ENCODE measurements at places on chromosomes 7 and 10. TPM values are rescaled to one million over a fixed set of nuclear protein-coding genes. Genes with fewer than 3 reads are reported as not detected.

DNA sequence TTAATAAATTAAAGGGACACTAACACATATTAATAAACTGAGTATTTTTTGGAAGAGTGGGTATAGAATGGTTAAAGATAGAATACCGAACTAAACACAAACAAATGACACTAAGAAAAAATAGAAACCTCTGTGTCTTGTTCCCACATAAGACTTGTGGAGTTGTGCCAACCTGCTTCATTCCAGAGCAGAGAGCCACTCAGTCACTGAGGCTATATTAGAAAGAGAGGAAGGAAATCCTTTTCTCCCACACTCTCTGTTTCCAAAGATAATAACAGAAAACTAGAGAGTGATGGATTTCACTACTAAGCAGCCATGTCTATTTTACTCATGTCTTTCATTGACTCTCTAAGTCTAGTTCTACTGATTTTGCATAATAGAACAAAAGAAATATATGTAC lies 26.0 kb downstream of the CTNNA3 start:
- no peak overlapping the region for H3K4me3 ChIP-seq
- no peaks in the 10 kb centered on the region for H3K36me3 ChIP-seq
- no peaks in the 10 kb centered on the region for H3K4me1 ChIP-seq
- H3K27ac ChIP-seq = no peak overlapping the region

LIPK gene
- total RNA-seq = not detected

HEPACAM2 gene
- not detected for total RNA-seq

C7orf57 gene
- not detected for total RNA-seq

DNA sequence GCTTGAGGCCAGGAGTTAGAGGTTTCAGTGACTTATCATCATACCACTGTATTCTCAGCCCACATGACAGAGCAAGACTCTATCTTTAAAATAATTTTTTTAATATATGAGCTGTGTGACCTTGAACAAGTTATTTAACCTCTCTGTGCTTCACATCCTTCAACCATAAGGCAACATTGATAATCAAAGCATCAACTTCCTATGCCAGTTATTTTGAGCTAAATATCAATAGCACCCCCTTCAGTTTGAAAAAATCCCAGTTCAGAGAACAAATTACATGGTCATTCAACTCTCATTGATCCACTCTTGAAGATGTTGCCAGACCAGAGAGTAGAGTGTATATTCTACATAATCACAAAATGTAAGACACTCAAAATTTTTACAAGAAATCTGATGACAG lies 53.0 kb downstream of the ASNS start:
- DNase-seq = no peak
- H3K27ac ChIP-seq = no peak overlapping the region
- H3K4me1 ChIP-seq = no peaks in the 10 kb centered on the region
- H3K4me3 ChIP-seq = no peak overlapping the region

GRCh38 chr7:134669845-134670373 lies 23.3 kb downstream of the BPGM start:
- H3K36me3 ChIP-seq = no peaks in the 10 kb centered on the region
- no peaks in the 10 kb centered on the region for H3K27me3 ChIP-seq
- peak; percentile 67 for DNase-seq
- H3K4me1 ChIP-seq = peaks cover 18% of the 10 kb centered on the region

NKX2-3 gene
- not detected for total RNA-seq

CTNNA3 gene
- total RNA-seq = not detected

GRCh38 chr10:49023752-49024151 lies 84.1 kb upstream of the LRRC18 start:
- no peak overlapping the region for H3K4me3 ChIP-seq
- H3K27me3 ChIP-seq = no peaks in the 10 kb centered on the region
- no peaks in the 10 kb centered on the region for H3K4me1 ChIP-seq

DNA sequence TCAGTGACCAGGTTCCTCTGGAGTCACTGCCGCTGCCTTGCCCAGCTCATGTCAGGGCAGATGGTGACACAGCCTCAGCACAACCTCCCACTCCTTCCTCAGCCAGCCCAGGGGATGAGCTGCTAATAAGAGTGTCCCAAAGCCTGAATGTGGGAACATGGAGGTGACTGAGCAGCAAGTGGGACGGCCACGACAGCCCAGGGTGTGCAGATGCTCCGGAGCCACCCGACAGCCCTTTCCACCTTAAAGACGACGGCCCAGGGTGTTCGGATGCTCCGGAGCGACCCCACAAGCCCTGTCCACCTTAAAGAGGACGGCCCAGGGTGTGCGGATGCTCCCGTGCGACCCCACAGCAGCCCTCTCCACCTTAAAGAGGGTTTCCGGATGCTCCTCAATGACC lies 89.2 kb downstream of the DIP2C start:
- H3K27me3 ChIP-seq = no peaks in the 10 kb centered on the region
- H3K4me1 ChIP-seq = no peaks in the 10 kb centered on the region
- no peak overlapping the region for H3K4me3 ChIP-seq
- no peak overlapping the region for H3K27ac ChIP-seq

- H3K36me3 ChIP-seq = no peaks in the 10 kb centered on the region
- DNase-seq = no peak
- no peak overlapping the region for H3K27ac ChIP-seq
Measured at GRCh38 chr7:91713669-91714068, 166.8 kb downstream of the MTERF1 start.

CLDN4 gene
- total RNA-seq = 0.79 TPM

DNA sequence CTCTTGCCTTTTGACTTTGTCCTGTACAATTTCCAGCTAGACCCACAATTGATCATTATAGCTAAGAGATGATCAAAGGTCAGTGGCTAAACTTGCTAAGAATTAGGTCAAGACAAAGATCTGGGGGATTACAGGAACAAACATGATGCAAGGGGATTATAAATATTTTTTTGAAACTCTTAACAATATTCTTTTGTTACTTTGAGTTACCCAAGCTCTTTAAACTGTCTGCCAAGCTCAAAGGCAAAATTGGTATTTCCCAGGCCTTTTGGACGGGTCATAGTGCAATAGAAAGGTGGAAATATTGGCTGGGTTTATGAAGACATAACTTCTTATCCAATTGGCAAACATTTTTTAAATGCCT lies 23.4 kb downstream of the TBXAS1 start:
- no peak overlapping the region for H3K27ac ChIP-seq
- no peak for DNase-seq
- H3K27me3 ChIP-seq = no peaks in the 10 kb centered on the region
- peaks cover 4% of the 10 kb centered on the region for H3K4me1 ChIP-seq
- H3K4me3 ChIP-seq = no peak overlapping the region

- no peak overlapping the region for H3K27ac ChIP-seq
- H3K4me1 ChIP-seq = no peaks in the 10 kb centered on the region
- no peaks in the 10 kb centered on the region for H3K27me3 ChIP-seq
- DNase-seq = no peak
- H3K4me3 ChIP-seq = no peak overlapping the region
Measured at GRCh38 chr7:26609532-26609931, 254.9 kb downstream of the SKAP2 start.

NDUFA5 gene
- 50.3 TPM for total RNA-seq

AQP1 gene
- total RNA-seq = 0.20 TPM

- no peak for DNase-seq
- no peaks in the 10 kb centered on the region for H3K36me3 ChIP-seq
- no peaks in the 10 kb centered on the region for H3K4me1 ChIP-seq
- H3K27ac ChIP-seq = no peak overlapping the region
- peaks cover 2% of the 10 kb centered on the region for H3K27me3 ChIP-seq
- no peak overlapping the region for H3K4me3 ChIP-seq
Measured at GRCh38 chr7:54788664-54789063, 29.7 kb upstream of the SEC61G start.

DNA sequence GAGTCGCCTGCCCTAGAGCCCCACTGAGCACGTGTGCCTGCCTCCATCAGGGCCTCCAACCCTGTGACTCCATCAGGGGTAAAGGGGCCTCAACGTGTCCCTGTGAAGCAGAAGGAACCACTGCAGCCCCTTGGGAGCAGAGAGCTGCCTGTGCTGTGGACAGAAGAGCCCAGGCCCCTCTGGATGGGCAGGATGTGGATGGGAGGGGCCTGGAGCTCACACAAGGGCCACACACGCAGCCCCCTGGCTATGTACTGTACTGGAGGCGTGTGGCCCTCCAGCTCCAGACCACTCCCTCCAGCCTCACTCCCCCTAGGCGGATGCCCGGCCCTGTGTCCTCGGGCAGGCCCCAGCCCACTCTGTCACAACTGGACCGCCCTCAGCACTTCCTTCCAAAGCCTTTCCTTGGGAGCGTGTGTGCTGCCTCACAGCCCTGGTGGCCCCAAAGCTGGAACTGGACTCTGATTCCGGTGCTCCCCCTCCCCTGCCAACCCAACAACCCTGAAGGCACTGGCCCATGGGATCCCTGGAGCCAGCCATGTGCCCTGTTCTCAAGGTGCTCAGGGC lies 238.0 kb downstream of the TCERG1L start:
- no peaks in the 10 kb centered on the region for H3K27me3 ChIP-seq
- DNase-seq = no peak
- H3K36me3 ChIP-seq = no peaks in the 10 kb centered on the region
- H3K4me3 ChIP-seq = no peak overlapping the region
- no peak overlapping the region for H3K27ac ChIP-seq

KCNMA1 gene
- total RNA-seq = not detected

DNA sequence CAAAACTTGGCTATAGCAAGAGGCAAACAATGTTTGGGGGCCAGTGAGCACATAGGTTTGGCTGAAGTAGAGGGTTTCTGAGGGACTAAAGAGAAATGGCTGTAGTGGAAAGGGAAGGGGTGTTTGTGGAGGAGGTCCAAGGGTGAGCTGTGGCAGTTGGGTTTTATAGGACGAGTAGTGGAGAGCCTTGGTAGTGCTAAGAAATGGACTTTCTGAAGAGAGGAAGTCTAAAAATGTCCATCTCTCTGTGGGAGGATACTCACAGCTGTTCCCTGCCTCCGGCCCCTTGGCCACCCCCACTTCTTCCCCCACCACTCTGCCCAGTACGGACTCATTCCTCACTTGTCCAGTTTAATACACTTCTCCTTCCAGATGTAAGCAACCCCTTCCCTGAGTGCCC lies 64.3 kb downstream of the ZNF22 start:
- no peak overlapping the region for H3K27ac ChIP-seq
- no peak overlapping the region for H3K4me3 ChIP-seq
- H3K36me3 ChIP-seq = no peaks in the 10 kb centered on the region
- no peaks in the 10 kb centered on the region for H3K27me3 ChIP-seq
- no peak for DNase-seq

- no peak overlapping the region for H3K4me3 ChIP-seq
Measured at GRCh38 chr10:90780488-90780887, 77.4 kb downstream of the HTR7 start.

DNA sequence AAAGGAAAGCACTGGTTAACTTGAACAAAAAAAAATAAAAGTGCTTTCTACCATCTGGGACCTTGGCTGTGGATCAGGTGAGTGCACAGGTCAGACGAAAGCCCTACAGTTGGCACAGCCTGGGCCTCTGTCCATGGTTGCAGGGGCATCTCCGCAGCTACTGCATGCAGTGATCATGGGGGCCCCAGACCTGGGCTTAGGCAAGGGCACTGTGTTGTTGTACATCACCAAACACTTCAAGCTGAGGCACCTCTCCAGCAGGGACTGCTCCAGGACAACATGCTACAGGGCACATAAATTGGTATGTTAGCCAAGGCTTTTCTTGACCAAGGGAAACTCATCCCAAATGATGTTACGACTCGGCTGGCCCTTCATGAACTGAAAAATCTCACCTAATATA lies 23.5 kb downstream of the KLHL7 start:
- H3K36me3 ChIP-seq = peaks cover 38% of the 10 kb centered on the region
- DNase-seq = no peak
- H3K27ac ChIP-seq = no peak overlapping the region
- no peak overlapping the region for H3K4me3 ChIP-seq
- no peaks in the 10 kb centered on the region for H3K4me1 ChIP-seq
- no peaks in the 10 kb centered on the region for H3K27me3 ChIP-seq

GRCh38 chr7:141320287-141320686 lies 230.9 kb upstream of the AGK start:
- no peaks in the 10 kb centered on the region for H3K4me1 ChIP-seq
- H3K4me3 ChIP-seq = no peak overlapping the region
- DNase-seq = no peak
- H3K27me3 ChIP-seq = no peaks in the 10 kb centered on the region
- no peak overlapping the region for H3K27ac ChIP-seq
- H3K36me3 ChIP-seq = no peaks in the 10 kb centered on the region

- no peaks in the 10 kb centered on the region for H3K27me3 ChIP-seq
- no peak for DNase-seq
- no peak overlapping the region for H3K4me3 ChIP-seq
Measured at GRCh38 chr10:29926693-29927048, 132.7 kb downstream of the JCAD start.

- peaks cover 6% of the 10 kb centered on the region for H3K4me1 ChIP-seq
- H3K27me3 ChIP-seq = peaks cover 12% of the 10 kb centered on the region
- peak; percentile 15 for DNase-seq
- H3K4me3 ChIP-seq = no peak overlapping the region
- H3K27ac ChIP-seq = no peak overlapping the region
Measured at GRCh38 chr7:22827563-22827962, 4.9 kb upstream of the TOMM7 start.

- H3K27ac ChIP-seq = no peak overlapping the region
- no peak overlapping the region for H3K4me3 ChIP-seq
- H3K36me3 ChIP-seq = no peaks in the 10 kb centered on the region
- H3K27me3 ChIP-seq = no peaks in the 10 kb centered on the region
Measured at GRCh38 chr10:123390332-123390731, 236.1 kb downstream of the BUB3 start.

CYP26C1 gene
- total RNA-seq = not detected

DNA sequence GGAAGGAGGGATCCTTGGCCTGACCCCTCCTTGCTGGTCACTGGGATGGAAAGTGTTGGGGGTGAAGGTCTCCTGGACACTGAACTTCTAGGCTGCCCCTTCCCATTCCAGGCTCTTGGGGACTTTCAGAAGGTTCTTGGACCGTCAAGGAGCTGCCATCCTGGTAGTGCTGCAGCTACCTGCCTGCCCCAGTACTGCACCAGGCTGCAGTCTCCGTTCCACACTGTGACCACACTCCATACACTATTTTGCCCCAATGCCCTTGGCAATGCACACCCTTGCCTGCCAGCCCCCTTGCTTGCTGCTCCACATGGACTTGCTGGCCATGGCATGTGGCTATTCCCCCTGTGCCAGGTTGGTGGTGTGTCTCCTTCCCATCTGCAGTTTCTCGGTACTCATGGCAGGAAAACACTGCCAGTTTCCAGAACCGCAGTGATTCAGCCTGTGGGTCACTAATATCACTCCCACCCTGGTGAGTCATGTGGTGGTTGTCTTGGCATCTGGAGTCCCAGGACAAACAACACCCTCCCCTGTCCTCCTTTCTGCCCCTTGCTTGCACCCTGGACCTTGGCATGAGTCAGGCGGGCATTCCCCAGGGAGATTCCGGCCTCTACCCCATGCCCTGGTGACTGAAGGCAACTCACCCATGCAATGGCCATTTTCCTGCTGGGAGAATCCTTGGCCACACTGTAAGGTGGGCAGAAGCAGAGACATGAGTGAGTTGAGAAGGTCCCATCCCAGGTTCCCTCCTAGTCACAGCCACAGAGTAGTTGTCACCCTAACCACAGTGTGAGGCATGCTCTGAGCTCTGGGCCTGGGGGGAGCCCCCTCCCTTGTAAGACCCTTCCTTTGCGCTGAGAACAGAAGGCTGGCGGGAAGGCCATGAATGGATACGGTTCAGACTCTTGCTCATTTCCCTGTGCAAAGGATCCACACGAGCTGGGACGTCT lies 32.8 kb downstream of the GOLGA7B start:
- peaks cover 2% of the 10 kb centered on the region for H3K27me3 ChIP-seq
- H3K27ac ChIP-seq = no peak overlapping the region
- no peaks in the 10 kb centered on the region for H3K36me3 ChIP-seq
- no peak for DNase-seq
- no peak overlapping the region for H3K4me3 ChIP-seq

- H3K36me3 ChIP-seq = no peaks in the 10 kb centered on the region
- no peak overlapping the region for H3K4me3 ChIP-seq
- peaks cover 55% of the 10 kb centered on the region for H3K27me3 ChIP-seq
Measured at GRCh38 chr7:8435095-8435494, 1.7 kb downstream of the NXPH1 start.

- H3K27ac ChIP-seq = no peak overlapping the region
- H3K27me3 ChIP-seq = no peaks in the 10 kb centered on the region
- H3K4me1 ChIP-seq = peaks cover 14% of the 10 kb centered on the region
- H3K4me3 ChIP-seq = peak overlapping the region; percentile 37
- H3K36me3 ChIP-seq = no peaks in the 10 kb centered on the region
Measured at GRCh38 chr10:117216611-117217195, 19.4 kb downstream of the KCNK18 start.

Measured in CD4-positive, CD25-positive, alpha-beta regulatory T cell (primary cell).